ENCODE measurements at places on chromosomes 16 and 17.

- DNase-seq = no peak
Observed at GRCh38 chr17:5901731-5902130, 168.4 kb upstream of the WSCD1 start.

DNA sequence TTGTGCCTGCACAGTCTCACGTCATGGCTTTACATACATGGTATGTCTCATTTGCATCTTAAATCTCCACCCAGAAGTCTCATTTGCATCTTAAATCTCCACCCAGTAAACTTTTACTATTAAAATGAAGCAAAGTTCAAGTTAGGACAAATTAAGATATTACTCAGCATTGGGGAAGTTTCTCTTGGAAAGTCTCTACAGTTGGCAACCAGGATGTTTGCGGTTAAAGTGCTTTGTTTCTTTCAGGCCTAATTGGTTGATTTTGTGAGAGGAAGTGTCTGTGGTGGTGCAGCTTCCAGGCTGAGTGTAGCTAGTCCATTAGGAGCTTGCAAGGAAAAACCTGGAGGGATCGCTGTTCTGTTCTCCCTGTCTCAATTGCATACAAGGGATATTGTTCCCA is 1373.3 kb upstream of the GOT2 start:
- peak; percentile 14 for DNase-seq

DNA sequence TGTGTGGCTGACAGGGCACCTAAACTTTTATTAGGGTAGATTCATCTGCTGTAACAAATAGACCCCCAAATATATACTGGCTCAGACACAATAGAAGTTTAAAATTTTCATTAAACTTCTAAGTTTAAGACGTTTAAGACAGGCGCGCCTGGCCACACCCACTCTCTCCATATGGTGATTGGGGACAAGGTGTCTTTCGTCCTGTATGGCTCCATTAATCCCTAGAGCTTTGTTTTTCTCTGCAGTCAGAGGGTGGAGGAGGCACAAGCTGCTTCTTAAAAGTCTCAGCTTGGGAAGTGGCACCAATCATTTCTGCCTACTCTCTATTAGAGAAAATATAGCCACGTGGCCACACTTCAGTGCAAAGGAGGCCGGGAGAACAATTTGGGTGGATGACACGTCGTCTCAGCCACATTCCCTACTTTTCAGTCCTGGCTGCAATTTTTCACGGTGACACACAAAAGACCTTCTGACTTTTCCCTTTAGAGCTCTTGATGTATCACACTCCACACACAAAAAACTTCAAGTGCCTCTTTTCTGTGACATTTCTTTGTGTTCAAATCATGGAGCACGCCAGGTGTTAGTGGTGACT is 125.5 kb upstream of the CACNG3 start:
- DNase-seq = no peak

DNA sequence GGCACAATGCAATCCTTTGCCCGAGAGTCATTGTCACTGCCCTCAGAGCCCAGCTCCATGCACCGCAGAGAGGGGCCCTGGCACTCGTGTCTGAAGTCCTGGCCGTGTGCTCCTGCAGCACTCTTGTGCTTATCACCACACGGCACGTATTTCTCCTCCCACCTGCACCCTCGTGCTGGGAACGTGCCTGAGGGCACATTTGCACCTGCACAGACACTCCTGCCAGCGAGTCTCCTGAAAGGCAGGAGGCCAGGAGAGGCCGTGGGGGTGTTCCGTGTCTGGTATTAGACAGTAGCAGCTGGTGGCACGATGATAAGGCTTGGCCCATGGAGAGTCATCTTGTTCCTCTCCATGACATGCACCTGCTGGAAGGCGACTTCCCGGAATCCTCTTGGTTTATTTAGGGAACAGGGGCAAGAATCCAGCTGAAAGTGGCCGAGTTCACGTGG is 3.4 kb upstream of the ACSF3 start:
- DNase-seq = no peak

GRCh38 chr16:55408661-55409060 is 70.3 kb upstream of the MMP2 start:
- DNase-seq = no peak

GRCh38 chr17:2227025-2227699 is 76.4 kb downstream of the SMG6 start:
- DNase-seq = no peak
